ENCODE measurements at places on chromosomes 16 and 17.

DNA sequence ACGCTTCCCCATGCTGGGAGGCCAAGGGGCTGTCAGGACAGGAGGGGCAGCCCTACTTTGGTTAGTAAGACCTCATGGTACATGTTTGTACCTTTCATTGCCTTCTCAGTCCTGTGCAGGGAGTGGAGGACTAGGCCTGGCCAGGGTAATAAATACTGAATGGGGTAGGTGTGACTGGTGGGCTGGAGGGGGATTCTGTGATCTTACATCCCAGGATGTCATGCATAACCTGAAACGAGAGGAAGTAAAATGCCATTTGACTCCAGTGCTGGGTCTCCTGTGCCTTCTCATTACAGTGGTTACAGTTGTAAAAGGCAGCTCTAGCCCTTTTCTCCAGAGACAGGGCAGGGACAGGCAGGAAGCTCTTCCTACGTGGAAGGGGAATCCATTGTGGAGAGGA lies 138.2 kb downstream of the AATF start:
- no peak for DNase-seq

GRCh38 chr16:60271781-60272180 lies 1537.7 kb upstream of the GOT2 start:
- no peak for DNase-seq

- no peak for DNase-seq
Measured at GRCh38 chr17:50679008-50679544, 28.6 kb downstream of the ANKRD40 start.

DNA sequence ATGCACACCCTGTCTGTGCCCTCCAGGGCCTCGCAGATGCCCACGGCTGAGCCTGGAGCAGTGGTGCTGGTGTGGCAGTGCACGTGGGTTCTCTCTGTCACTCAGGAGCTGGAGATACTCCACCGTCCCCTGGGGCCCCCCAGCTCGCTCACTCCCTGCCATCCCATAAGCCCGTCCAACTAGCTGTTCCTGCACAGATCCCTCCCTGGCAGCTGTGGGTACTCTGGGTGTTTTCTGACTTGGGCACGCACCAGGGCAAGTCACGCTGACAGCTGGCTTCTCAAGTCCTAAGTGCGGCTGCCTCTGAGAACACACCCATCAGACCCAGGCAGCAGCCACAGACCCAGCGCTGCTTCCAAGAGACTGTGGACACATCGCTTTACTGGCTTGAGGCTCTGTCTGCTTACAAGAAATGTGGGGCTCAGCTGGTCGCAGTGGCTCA lies 25.4 kb upstream of the ITGB4 start:
- DNase-seq, result no peak

- no peak for DNase-seq
Measured at GRCh38 chr16:71456801-71457200, 5.2 kb downstream of the ZNF23 start.

DNA sequence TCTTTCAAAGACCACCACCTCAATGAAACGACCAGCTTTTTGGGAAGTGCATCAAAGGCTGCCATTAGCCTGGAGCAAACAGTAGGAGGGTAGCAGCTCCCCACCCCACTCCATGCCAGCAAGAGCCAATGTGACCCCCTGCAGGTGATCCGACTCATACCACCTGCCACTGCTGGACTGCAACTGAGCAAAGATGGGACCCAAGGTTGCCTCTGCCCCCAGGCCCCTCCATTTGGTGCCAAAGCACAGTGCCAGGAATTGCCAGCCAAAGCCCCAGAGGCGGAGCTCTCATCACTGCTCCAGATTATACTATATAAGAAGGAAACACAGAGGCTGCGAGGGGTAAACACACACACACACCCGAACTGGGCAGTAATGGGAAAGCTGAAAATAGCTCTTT lies 8.3 kb downstream of the PITPNM3 start:
- no peak for DNase-seq

- DNase-seq, result no peak
Measured at GRCh38 chr16:27526180-27526579, 23.5 kb downstream of the GTF3C1 start.
